ENCODE measurements at places on chromosomes 2 and 18. TPM values are rescaled to one million over a fixed set of nuclear protein-coding genes. Genes with fewer than 3 reads are reported as not detected.

Gene ANTXR1
- 10.7 TPM for total RNA-seq

Gene RNF149
- total RNA-seq: 50.5 TPM

Gene SEPTIN10
- 84.1 TPM for total RNA-seq

Gene PIEZO2
- 1.4 TPM for total RNA-seq

DNA sequence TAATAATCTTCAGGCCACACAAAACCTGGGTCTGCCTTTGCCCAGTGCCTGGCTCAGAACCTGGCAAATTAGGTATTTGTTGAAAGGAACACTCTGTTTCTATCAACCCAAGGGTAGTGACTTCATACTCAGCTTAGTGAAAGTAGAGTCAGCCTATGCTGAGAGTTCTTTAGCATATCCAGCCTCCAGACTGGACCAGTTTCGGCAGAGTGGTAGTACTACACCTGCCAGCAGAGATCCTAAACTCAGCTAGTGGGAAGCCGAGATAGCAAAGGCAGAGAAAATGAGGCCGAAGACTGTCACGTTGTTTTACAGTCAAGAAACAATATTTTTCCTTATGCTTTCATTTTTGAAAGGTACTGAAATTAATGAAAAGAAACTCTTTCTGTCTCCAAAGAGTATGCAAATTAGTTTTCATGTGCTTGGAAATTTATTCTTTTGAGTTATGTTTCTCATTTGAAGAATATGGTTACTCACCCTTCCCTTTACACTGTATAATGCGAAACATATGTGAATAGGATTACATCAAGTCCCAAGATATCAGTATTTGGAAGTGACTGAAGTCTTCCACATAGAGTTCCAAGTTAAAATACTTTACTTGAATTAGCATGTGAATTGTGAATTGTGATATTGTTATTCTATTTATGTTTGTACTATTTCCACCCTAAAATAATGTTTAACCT lies 52.2 kb upstream of the UGP2 start:
- no peak for DNase-seq

DNA sequence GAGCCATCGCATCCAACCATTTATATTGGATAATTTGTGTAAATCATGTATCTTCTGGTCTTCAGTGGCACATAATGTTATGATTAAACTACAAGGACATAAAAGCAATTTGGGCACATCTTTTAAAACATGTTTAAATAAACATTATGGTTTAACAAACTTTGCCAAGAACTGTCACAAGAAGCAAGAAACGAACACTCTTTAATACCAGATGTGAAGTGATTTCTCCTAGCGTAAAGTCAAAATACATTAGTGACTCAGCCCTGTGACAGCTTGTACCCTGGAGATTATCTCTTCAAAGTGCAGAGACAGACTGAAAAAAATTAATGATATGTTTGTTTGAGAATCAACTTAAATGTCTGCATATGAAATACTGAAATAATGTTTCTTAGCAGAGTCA lies 39.9 kb downstream of the DSEL start:
- DNase-seq: no peak

Measured in mucosa of descending colon (tissue), 3 donors.